Mesendoderm (in vitro differentiated cells): ENCODE measurements at places on chromosomes 6 and 20.

DNA sequence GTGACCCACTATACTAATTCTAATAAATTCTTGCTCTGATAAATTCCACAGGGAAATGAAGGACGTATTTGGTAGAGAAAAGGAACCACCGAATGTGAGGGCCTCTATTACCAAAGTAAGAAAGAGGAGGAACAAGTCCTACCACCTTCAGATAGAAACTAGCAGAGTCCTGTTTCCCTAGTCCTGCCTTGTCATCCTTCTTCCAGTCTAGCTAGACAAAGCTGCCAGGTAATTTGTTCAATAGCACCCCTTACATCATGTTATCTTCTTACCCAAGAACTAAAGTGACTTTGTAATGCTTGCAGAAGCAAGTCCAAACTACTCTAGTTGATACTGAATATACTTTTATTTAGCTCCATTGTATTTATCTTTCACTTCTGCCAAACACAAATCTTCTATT, 29.3 kb upstream of the FAM83B start:
- no peaks in the 10 kb centered on the region for H3K36me3 ChIP-seq
- H3K4me3 ChIP-seq: no peak overlapping the region
- no peaks in the 10 kb centered on the region for H3K4me1 ChIP-seq
- DNase-seq: no peak
- no peaks in the 10 kb centered on the region for H3K27me3 ChIP-seq

- DNase-seq: no peak
- H3K27me3 ChIP-seq: no peaks in the 10 kb centered on the region
- H3K36me3 ChIP-seq: no peaks in the 10 kb centered on the region
- no peak overlapping the region for H3K27ac ChIP-seq
- H3K4me1 ChIP-seq: no peaks in the 10 kb centered on the region
- H3K4me3 ChIP-seq: no peak overlapping the region
Observed at GRCh38 chr6:2684103-2684749, 66.5 kb downstream of the MYLK4 start.

GRCh38 chr6:21732731-21733130, 139.2 kb downstream of the SOX4 start:
- no peak overlapping the region for H3K27ac ChIP-seq
- no peak for DNase-seq
- H3K36me3 ChIP-seq: no peaks in the 10 kb centered on the region

DNA sequence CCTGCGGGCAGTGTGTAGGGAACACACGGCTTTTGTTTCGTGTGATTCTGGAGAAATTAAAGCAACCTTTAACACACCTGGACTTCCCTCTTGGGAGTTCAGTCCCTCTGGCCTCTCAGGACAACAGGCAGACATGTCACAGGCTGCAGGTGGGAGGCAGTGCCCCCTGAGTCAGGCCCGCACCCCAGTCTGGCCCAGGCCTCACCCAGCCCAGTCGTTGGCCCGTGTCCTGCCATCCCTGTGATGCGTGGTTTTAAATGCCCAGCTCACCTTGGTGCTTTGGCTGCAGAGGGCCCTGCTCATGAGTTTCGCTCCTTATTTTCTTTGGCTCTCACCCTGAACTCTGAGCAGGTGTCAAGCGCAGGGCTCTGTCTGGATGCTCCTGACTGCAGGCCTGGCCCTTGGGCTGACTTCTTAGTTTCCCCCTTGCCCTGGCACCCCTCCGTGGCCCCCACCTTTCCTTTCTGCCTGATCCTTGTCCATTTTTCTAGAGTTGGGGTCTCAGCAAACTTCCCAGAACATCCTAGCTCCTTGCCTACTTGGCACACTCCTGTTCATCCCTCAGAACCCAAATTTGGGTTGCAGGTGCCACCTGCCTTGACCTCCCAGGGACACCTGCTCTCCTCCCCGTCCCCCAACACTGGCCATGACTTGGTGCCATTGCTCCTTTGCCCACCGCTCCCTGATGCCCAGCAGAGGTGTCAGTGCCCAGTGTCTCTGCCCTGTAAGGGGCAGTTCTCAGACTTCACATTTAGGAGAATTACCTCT, 2.2 kb upstream of the CABLES2 start:
- H3K27ac ChIP-seq: no peak overlapping the region
- H3K4me1 ChIP-seq: peaks cover 3% of the 10 kb centered on the region
- H3K4me3 ChIP-seq: no peak overlapping the region
- H3K27me3 ChIP-seq: no peaks in the 10 kb centered on the region

DNA sequence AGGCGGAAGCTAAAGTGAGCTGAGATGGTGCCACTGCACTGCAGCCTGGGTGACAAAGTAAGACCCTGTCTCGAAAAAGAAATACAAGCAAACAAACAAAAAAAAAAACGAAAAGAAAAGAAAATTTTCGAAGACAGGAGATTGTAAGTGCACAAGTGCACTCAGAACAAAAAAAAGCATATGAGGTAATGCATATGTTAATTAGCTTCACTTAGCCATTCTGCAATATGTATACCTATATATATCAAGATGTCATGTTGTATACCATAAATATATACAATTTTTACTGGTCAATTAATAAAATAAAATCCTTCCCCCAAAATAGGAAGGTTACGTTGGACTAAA, 127.5 kb downstream of the RIN2 start:
- H3K27ac ChIP-seq: no peak overlapping the region
- no peaks in the 10 kb centered on the region for H3K4me1 ChIP-seq
- H3K36me3 ChIP-seq: no peaks in the 10 kb centered on the region
- H3K27me3 ChIP-seq: no peaks in the 10 kb centered on the region

DNA sequence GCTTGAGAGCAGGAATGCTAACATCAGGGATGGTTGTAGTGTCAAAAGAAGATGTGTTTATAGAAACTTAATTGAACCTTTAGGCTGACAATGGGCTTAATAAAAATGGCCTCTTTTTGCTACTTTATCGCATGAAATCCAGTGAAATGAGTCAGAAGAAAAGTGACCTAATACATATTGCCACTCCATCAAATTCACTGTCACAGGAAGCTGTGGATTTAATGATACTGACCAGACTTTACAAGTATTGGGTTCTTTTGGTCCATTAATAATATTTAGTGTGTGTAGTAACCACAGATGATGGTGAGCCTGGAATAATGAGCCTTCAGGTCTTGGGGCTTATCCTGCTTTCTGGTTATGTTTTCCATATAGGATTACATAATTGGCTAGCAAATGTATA, 231.8 kb upstream of the GMDS start:
- H3K27ac ChIP-seq: no peak overlapping the region
- no peaks in the 10 kb centered on the region for H3K27me3 ChIP-seq
- no peak for DNase-seq
- no peaks in the 10 kb centered on the region for H3K4me1 ChIP-seq

DNA sequence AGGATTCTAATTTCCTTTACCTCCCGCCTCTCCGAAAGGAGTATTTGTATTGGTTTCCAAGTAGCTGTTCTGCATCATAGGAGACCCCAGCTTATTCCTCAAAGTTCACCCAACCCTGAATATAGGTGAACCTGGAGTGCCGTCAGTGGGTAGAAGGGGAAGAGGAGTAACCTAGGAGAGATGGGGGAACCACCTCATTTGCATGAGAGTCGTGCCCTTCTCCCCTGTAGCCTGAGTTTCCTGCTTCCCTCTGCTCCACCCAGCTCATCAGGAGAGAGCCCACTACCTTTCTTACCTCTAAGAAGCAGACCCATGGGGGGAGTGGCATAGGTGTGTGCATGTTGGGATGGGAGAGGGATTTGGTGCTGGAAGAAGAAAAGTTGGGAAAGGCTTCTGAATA, 17.3 kb upstream of the WFDC2 start:
- no peak for DNase-seq
- no peaks in the 10 kb centered on the region for H3K36me3 ChIP-seq
- no peak overlapping the region for H3K27ac ChIP-seq
- H3K4me1 ChIP-seq: peaks cover 6% of the 10 kb centered on the region
